Activated CD8-positive, alpha-beta memory T cell treated with anti-CD3 and anti-CD28 coated beads for 48 hours (primary cell): ENCODE measurements at places on chromosomes 12 and 14.

- no peak for DNase-seq
Measured at GRCh38 chr12:47604221-47604873, 101.5 kb downstream of the RPAP3 start.

DNA sequence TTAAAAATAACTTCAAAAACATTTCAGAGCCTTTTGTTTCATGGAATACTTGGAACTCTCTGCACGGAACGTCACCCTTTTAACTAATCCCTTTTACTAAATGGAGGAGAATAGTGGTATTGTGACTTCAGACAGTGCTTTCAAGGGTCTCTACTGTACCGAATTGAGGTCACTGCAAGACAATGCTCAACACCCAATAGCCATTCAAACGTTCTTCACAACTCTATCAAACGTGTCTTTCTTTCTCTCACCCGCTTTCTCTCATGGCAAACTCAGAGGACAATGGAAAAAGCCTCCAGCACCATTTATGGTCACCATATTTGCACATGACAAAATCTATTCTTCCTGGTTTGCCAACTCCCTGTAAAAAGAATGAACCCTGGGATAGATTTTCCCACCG is 132.1 kb upstream of the SOX5 start:
- no peak for DNase-seq

DNA sequence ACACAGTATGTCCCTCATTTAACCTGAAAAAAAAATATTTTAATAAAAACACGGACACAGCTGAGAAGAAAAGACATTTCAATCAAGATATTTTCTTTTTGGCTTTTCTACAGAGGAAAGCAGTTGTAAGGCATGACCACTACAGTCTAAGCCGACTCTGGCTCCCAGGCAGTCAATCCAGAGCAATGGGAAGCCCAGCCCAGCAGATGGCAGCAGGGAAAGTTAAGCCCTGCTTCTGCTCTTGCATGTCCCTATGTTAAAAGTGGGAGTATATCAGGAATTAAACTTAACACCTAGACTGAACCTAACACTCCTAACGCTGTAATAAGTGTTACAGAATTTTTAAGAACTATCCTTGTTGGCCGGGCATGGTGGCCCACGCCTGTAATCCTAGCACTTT is 19.5 kb upstream of the HAL start:
- DNase-seq: no peak

GRCh38 chr14:39339003-39339402 is 93.2 kb downstream of the FBXO33 start:
- DNase-seq: no peak

- no peak for DNase-seq
Measured at GRCh38 chr14:68871392-68871791, 78.5 kb upstream of the ZFP36L1 start.

DNA sequence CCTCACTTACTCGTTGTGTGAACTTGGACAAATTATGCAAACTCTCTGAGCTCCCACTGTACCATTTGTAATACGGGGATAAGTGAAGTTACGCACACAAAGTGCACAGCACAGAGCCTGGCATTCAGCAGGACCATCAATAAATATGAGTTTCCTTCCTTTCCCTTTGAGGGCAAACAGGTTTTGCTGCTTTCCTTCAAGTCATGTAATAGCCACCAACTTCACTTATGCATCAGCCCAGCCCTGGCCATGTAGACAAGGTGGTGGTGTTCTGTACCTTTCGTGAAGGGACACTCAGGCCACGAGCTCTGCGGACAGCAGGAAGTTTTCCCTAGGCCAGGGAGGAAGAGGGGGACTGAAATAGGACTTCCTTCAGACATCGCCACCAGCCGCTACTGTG is 272.7 kb downstream of the CACNA1C start:
- no peak for DNase-seq

DNA sequence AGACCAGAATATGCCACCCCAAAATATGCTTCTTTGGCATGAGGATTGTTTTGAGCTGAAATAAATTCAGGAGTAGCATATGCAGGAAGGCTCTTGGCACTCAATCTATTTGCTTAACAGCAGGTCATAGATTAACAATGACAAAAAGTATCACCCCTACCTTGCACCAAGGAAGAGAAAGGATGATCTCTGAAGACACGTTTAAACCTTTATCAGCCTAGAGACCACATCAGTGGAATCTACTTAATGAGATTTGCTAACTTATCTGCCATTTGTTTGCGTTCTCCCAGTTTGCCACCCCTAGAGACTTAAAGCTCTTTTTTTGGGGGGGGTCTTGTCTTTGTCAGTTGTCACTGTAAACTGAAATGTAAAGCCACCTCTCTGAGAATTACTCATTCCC is 1278.7 kb upstream of the USP15 start:
- DNase-seq: no peak

GRCh38 chr14:53790731-53791500 is 165.7 kb downstream of the BMP4 start:
- DNase-seq: no peak

- no peak for DNase-seq
Measured at GRCh38 chr12:74489543-74489942, 48.1 kb upstream of the ATXN7L3B start.

DNA sequence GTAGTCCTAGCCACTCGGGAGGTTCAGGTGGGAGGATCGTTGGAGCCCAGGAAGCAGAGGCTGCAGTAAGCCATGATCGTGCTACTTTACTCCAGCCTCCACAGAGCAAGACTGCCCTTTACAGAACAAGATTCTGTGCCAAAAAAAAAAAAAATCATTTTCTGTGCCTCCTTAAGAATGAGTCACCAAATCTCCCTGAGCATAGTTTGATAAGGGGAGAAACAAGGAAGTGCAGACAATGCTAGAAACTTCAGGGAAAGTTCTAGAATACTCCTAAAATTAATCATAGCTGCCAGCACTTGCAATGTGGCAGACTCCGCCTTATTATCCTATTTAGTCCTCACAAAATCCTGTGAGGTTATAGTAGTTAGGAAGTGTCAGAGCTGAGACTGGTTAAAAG is 74.5 kb downstream of the KCNK10 start:
- DNase-seq: no peak

GRCh38 chr12:66052988-66053615 is 77.4 kb downstream of the LLPH start:
- DNase-seq: no peak

DNA sequence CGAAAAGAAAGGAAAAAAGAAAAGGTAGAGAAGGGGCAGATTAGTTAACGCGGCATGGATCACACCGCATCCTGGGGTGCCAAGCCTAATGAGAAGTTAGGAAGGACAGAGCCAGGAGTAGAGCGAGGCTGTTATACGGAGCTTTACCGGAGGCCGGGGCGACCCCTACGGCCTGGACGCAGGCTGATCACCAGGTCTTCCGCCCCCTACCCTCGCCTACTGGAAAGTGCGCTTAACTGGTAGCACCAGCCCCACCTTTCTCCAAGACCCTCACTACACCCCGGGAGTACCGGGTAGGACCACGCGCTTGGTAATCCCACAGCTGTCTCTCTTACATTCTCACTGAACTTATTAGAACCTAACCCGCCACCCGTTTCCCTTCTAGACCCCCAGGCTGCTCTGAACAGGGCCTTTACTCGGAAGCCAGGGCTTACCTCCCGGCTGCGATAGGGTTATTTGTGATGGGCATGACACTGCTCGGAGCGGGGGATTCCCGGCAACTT is 33.8 kb downstream of the WBP11 start:
- no peak for DNase-seq

- DNase-seq: no peak
Measured at GRCh38 chr12:47884501-47884900, 20.3 kb downstream of the VDR start.

GRCh38 chr14:38238878-38239277 is 17.0 kb downstream of the CLEC14A start:
- no peak for DNase-seq

DNA sequence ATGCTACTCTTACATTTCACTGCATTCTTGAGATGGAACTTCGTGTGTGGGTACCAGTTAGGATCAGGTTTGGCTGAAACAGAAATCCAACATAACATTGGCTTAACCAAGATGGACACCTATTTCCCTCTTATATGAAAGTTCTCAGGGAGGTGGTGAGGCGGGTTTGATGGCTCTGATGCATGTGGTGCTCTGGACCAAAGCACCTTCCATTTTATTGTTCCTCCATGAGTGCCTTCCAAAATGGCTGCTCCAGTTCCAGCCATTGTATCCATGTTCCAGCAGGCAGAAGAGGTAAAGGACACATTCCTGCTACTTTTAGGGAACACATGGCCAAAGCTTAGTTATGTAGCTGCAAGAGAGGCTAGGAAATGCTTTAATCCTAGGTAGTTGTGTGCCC is 29.6 kb downstream of the BRI3BP start:
- no peak for DNase-seq

DNA sequence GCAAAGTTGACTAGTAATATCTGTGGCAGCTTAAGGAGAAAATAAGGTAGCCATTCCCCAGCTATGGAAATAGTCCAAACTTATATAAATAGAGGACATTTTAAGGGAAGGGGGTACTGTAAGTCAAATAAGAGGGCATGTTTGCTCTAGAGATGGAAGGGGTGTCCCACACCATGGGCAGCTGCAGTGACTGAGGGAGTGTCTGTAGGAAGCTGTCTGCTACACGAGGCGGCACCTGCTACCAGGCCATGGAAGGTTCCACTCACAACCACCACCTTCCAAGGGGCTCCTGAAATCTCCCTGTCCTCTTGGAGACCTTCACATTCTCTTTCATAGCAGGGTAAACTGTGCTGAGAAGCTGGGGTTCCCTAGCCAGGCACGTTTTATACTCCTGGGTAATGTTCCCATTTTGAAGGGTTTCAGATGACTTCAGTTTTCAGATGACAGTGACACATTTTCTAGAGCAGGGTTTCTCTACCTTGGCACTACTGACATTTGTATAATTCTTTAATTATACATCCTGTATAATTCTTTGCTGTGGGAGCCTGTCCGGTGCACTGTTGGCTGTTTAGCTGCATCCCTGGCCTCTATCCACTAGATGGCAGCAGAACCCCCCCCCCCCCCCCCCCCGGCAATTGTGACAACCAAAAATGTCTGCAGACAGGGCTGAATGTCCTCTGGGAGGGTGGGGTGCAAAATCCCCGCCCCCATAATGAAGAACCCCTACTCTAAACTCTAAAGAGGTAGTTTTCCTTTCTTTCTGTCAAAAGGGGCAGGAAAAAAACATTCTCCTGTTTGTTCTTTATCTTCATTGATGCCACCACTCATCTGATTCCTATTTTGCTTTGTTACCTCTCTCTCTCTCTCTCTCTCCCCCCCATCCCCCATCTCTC is 11.6 kb upstream of the SMCO2 start:
- DNase-seq: no peak

GRCh38 chr12:95243497-95244183 is 26.0 kb downstream of the VEZT start:
- no peak for DNase-seq

GRCh38 chr14:99737956-99738667 is 54.0 kb downstream of the CYP46A1 start:
- no peak for DNase-seq

- DNase-seq: no peak
Measured at GRCh38 chr12:65892841-65893251, 68.6 kb downstream of the HMGA2 start.

- DNase-seq: no peak
Measured at GRCh38 chr12:5094551-5094950, 50.9 kb downstream of the KCNA5 start.

DNA sequence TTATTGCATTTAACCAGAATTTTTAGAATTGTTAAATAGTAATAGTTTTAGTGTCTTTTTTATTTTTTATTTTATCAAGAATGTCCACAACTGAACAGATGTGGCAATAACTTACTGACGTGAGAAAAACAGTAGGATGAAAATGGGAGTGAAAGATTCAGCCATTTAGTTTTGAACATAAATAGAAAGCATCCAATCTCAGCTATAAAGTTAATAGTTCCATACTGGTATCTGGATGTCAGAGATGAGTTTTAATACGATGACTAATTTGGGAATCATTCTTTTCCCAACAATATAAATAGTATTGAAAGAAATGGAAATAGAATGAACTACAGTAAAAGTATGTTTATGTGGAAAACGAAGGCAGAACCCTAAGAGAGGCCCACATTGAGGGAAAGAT is 159.4 kb downstream of the EPS8 start:
- no peak for DNase-seq

GRCh38 chr12:111597831-111598636 is 1.1 kb downstream of the ATXN2 start:
- DNase-seq: peak; percentile 8

- DNase-seq: no peak
Measured at GRCh38 chr14:80017795-80018194, 193.5 kb downstream of the DIO2 start.

GRCh38 chr14:20093442-20093841 is 17.1 kb upstream of the OR4K17 start:
- no peak for DNase-seq

- DNase-seq: no peak
Measured at GRCh38 chr14:74988131-74988530, 14.6 kb upstream of the EIF2B2 start.

GRCh38 chr12:82411546-82412230 is 53.4 kb downstream of the METTL25 start:
- DNase-seq: no peak
